Activated CD4-positive, CD25-positive, alpha-beta regulatory T cell (primary cell): ENCODE measurements at places on chromosomes 13 and 19.

DNA sequence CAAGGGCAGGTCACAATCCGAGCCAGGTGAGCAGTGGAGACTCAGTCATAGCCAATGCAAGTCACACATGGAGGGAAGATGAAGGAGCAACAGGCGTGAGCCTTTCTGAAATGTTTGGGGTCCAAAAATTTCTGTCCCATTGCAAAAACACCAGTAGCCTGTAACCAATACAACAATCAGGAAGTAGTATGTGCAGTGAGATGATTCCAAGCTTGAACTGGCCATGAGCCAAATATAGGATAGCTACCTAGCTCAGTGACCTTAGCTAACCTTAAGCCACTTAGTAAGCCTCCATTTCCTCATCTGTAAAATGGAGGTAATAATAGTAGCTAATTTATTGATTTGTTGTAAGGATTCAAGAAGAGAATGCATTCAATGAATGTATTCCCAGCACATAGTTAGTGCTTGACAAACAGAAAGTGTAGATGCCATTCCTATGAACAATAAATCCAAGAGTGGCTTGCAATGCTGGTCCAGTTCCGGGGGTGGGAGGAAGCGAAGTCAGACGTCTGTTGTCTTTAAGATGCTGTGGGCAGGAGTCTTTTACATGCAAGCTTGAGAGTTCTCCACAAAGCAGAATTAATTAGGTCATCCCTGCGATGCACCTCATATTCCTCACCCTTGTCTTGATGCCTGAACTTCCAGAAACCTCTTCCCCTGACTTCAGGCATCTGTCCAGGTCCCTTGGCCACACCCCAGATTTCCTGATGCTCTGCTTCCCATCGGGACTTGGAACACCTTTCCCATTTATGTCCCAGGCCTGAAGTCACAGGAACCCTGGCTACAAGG is 195.7 kb upstream of the UBL3 start:
- DNase-seq = no peak

- no peak for DNase-seq
Observed at GRCh38 chr13:92807353-92807752, 419.3 kb upstream of the GPC6 start.

GRCh38 chr13:33710924-33711323 is 107.0 kb upstream of the RFC3 start:
- no peak for DNase-seq

DNA sequence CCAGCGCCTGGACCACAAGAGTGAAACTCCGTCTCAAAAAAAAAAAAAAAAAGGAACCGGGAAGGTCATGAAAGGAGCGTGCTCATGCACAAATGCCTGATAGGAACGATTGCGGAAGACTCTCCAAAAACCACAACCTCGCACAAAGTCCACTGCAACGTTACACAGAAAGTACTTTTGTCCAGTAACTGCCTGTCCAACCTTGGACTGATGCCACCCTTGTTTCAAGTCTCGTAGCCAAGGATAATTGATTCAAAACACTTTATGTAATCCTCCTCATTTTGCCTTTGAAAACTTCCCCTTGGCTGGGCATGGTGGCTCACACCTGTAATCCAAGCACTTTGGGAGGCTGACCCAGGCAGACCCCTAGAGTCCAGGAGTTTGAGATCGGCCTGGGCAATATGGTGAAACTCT is 13.7 kb downstream of the LGALS7 start:
- no peak for DNase-seq

DNA sequence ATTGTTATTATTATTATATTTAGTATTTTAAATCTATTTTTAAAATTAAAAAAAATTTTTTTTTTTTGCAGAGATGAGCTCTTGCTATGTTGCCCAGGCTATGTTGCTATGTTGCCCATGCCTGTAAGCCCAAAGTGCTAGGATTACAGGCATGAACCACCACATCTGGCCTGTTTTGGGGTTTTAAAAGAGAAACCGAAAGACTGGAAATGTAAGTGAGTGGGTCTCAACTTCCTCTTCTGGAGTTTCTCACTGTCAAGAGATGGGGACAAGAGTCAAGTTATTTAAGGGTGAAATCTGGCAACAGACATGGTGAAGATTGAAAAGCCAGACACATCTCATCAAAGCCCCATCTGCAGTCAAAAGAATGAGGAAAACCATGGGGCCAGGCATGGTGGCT is 4.2 kb upstream of the OR7G3 start:
- no peak for DNase-seq
